Activated T-helper 2 cell treated with anti-CD3 and anti-CD28 coated beads, Interferon-gamma antibody, Interleukin-2, Interleukin-4, amounts not matched to agents 10 μg/mL and 5 μg/mL and 100 μg/mL, durations not matched to agents 14 hours and 24 hours and 36 hours (primary cell): ENCODE measurements at places on chromosomes 16 and 17.

DNA sequence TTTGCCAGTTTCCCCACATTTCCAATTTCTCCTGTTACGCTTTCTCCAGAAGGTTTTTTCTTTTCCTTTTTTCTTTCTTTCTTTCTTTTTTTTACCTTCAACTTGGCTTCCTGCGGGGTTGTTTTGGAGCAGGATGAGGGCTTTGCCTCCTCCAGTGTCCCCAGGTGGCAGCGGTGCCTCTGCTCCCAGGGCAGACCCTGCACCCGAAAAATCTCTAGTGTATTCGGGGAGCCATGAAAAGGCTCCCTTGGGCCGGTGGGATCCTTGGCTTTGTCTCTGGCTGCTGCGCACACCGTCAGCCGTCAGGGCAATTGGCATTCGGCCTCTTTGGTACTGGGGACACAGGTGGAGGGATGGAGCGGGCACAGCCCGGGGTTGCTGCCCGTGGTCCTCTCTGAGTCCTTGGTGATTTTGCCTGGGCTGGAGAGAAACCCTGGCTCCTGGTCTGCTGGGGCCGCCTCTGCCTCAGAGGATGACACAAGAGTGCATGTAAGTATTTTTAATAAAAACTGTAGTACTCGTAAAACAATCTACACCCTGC lies 846 bp downstream of the ITGB3 start:
- DNase-seq: no peak
- H3K27ac ChIP-seq: no peak overlapping the region
- peaks cover 64% of the 10 kb centered on the region for H3K27me3 ChIP-seq

- peaks cover 9% of the 10 kb centered on the region for H3K4me1 ChIP-seq
- H3K27ac ChIP-seq: no peak overlapping the region
- H3K36me3 ChIP-seq: no peaks in the 10 kb centered on the region
- no peak for DNase-seq
These were observed 10.2 kb downstream of the PITPNM3 start for GRCh38 chr17:6546069-6546718.

GRCh38 chr17:82105417-82105881 lies 7.4 kb upstream of the FASN start:
- peaks cover 13% of the 10 kb centered on the region for H3K4me1 ChIP-seq
- H3K36me3 ChIP-seq: peaks cover 8% of the 10 kb centered on the region
- no peak for DNase-seq
- H3K27ac ChIP-seq: peak overlapping the region; percentile 93
- no peaks in the 10 kb centered on the region for H3K27me3 ChIP-seq

DNA sequence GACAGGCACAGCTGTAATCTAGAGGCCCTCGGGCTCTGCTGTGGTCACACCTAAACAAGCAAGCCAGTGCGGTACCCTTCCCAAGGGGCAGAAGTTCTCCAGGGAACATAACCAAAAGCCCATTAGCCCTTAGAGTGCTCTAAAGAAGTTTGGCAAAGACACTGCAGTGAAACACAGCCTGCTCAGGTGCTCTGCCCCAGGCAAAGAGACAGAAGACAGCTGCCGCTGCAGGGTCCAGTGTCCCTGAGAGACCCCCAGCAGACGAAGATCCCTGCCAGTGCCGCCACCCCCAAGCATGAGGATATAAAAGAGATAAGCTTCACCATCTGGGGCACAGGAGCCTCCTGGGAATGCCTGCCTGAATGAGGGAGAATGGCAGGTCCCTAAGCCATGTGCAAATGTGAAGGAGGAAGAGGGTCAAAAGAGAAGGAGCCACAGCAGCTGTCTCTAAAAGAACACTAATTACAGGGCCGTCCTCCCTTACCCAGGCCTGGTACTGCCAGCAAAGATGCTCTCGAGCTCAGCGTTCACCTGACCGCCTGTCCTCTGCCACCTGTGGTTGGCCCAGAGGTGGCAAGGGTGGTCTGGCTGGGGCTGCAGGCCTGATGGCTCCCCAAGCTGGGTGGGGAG lies 29.7 kb downstream of the CUEDC1 start:
- no peak overlapping the region for H3K27ac ChIP-seq

DNA sequence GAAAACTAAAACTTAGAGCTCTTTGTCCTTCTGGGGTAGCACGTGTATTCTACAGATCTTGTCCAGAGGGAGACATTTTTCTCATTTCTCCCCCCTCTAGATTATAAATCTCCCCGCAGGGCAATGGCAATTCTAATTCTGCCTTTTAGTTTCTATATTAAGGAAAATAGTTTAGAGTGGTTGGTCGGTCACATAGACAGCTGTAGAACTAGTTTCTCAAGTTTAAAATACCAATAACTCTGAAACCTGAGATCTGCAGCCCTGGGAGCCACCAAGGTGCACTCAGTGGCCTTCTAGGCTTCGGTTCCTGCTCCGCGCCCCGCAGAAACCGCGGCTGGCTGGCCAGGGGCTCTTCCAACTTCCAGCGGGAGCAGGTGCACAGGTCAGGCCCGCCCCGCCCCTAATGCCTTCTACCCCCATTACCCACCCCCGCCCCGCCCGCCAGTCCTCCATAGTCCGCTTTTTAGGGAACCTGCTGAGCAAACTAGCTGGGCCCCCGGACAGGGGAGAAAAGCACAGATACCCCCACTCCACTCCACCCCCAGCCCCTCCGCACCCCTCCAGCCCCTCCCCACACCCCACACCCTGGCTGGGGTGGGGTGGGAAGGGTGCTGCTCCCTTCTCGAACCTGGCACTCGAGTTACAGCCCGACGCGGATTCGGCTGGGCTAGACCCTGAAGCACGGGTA lies 431 bp downstream of the SLFN11 start:
- H3K4me1 ChIP-seq: peaks cover 62% of the 10 kb centered on the region
- H3K27me3 ChIP-seq: peaks cover 3% of the 10 kb centered on the region
- H3K4me3 ChIP-seq: peak overlapping the region; percentile 96

DNA sequence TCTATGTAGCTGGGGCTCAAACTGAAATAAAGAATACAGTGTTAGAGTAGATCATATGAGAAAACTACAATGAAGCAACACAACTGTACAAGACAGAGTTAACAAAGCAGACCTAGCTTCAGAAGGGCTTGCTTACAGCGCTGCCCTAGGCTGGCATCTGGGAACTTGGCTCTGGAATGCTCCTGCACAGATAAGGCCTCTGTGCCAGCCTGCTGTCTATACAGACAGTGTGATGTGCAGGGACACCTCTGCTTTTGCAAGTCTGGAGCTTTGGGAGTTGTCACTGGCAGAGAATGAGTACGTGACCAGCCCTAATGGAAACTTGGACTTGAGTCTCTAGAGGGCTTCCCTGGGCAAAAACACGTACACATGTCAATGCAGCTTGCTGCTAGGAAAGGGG lies 32.1 kb upstream of the SLC38A8 start:
- H3K4me1 ChIP-seq: no peaks in the 10 kb centered on the region
- no peak overlapping the region for H3K27ac ChIP-seq
- no peaks in the 10 kb centered on the region for H3K27me3 ChIP-seq

- no peak for DNase-seq
- H3K4me3 ChIP-seq: peak overlapping the region; percentile 96
- no peaks in the 10 kb centered on the region for H3K27me3 ChIP-seq
- peak overlapping the region; percentile 98 for H3K27ac ChIP-seq
- peaks cover 64% of the 10 kb centered on the region for H3K36me3 ChIP-seq
These were observed 2.9 kb downstream of the CMC2 start for GRCh38 chr16:81003610-81004460.

GRCh38 chr17:16981928-16982327 lies 10.0 kb upstream of the TNFRSF13B start:
- peaks cover 4% of the 10 kb centered on the region for H3K27me3 ChIP-seq
- no peaks in the 10 kb centered on the region for H3K4me1 ChIP-seq
- no peak overlapping the region for H3K27ac ChIP-seq
- no peaks in the 10 kb centered on the region for H3K36me3 ChIP-seq

GRCh38 chr16:59783191-59783590 lies 1049.1 kb upstream of the GOT2 start:
- H3K27me3 ChIP-seq: no peaks in the 10 kb centered on the region
- no peaks in the 10 kb centered on the region for H3K4me1 ChIP-seq
- no peak overlapping the region for H3K27ac ChIP-seq
- no peak overlapping the region for H3K4me3 ChIP-seq

- no peak overlapping the region for H3K4me3 ChIP-seq
- no peaks in the 10 kb centered on the region for H3K36me3 ChIP-seq
- H3K4me1 ChIP-seq: no peaks in the 10 kb centered on the region
- H3K27ac ChIP-seq: no peak overlapping the region
These were observed 27.7 kb downstream of the RTN4RL1 start for GRCh38 chr17:1997289-1997926.

DNA sequence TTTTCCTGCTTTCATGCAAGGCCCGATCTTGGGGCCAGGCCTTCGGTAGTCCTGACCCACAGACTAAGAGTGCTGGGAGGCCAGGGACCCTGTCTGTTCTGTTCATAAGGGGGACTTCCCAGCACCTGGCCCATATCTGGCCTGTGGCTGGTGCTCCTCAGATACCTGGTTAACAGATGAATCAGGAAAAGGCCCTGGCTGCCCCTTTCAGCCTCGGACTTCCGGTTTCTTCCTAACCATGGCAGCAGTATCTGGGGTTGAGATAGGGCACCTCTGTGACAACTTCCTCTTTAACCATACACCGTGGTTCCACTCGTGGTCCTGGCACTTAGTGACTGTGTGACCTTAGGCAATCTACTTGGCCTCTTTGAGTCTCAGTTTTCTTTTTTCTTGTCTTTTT lies 18.4 kb downstream of the PLCG2 start:
- peak overlapping the region; percentile 3 for H3K27ac ChIP-seq
- H3K27me3 ChIP-seq: no peaks in the 10 kb centered on the region
- DNase-seq: no peak
- peaks cover 3% of the 10 kb centered on the region for H3K36me3 ChIP-seq

DNA sequence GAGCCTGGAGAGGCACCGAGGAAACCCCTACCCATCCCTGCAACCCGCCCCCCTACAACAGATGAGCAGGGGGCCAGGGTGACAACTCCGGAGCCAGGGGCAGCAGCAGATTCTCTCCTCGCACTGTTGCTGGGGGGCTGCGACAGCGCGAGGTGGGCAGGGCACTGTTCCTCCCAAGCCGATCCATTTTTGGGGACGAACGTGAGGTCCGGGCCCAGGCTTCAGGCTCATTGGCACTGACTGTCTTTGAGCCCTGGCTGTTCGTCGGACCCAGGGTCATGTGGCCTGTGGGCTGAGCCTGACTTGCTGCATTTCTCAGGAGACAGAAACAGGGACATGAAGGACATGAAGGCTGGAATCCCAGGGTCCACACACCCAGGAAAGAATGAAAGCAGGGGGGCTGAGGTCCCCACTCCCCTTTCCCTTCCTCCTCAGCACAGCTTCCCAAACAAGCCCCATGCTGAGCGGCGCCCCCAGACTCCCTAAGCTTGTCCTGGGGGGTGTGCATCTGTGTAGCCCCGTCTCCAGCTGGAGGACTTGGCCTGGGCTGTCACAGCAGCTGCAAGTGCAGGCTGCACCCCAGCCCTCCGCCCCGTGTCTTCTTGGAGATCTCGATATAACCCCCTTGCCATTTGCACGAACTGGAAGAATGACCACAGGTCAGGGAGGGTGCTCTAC lies 18.7 kb downstream of the CEP295NL start:
- H3K4me3 ChIP-seq: no peak overlapping the region
- DNase-seq: no peak
- peaks cover 17% of the 10 kb centered on the region for H3K4me1 ChIP-seq

DNA sequence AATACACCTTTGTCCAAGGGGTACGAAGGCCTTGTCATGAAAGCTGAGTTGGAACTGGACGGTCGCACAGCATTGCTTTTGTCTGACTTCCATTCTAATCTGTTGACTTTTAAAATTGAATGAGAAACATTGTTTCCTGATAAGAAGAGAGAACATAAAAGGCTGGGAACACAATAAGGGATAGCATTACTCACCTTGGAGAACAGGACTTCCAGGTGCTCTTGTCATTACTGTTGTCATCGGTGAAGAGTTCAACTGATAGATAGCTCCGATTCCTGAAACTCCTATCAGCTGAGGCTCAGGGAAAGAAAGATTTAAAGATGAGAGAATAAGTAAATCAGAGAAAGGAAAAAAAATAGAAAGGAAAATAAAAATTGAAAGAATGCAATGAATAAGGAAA lies 351.1 kb downstream of the KCNJ2 start:
- H3K4me1 ChIP-seq: no peaks in the 10 kb centered on the region

DNA sequence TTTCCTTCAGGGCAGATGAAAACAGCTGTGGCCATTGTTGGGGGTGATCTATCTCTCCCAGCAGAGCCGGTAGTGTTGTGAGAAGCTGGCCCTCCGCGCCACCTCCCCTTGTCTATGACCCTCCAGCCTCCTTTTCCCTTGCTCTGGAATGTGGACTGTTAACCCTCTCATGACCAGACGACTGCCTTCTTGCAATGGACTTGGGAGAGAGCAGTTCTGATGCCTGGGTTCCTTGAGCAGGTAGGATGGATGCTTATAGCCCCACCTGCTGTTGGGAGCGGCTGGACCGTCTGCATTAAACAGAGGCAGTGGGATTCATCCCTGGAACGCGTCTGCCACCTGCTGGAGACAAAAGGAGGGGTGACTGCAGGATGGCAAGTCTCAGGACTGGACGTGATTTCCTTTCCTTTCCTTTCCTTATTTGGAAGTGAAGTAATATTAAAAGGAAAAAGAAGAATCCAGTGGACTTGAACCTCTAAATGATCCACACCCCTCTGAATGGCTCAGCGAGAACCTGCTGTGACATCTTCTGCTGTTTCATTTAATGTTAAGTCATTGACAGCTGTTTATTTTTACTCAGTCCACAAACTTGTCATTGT lies 1.8 kb upstream of the SOST start:
- no peak overlapping the region for H3K4me3 ChIP-seq
- no peaks in the 10 kb centered on the region for H3K36me3 ChIP-seq
- no peak overlapping the region for H3K27ac ChIP-seq
- peaks cover 18% of the 10 kb centered on the region for H3K27me3 ChIP-seq

- no peak overlapping the region for H3K27ac ChIP-seq
- H3K4me3 ChIP-seq: no peak overlapping the region
- H3K27me3 ChIP-seq: peaks cover 2% of the 10 kb centered on the region
- no peak for DNase-seq
- no peaks in the 10 kb centered on the region for H3K4me1 ChIP-seq
These were observed 32.1 kb downstream of the CCDC40 start for GRCh38 chr17:80068301-80069222.

GRCh38 chr17:74862108-74862901 lies 2.6 kb upstream of the GRIN2C start:
- DNase-seq: peak; percentile 56
- peaks cover 3% of the 10 kb centered on the region for H3K4me1 ChIP-seq
- H3K27ac ChIP-seq: no peak overlapping the region
- peaks cover 28% of the 10 kb centered on the region for H3K27me3 ChIP-seq
- H3K4me3 ChIP-seq: peak overlapping the region; percentile 13
